ENCODE measurements at places on chromosomes 1 and 21.

DNA sequence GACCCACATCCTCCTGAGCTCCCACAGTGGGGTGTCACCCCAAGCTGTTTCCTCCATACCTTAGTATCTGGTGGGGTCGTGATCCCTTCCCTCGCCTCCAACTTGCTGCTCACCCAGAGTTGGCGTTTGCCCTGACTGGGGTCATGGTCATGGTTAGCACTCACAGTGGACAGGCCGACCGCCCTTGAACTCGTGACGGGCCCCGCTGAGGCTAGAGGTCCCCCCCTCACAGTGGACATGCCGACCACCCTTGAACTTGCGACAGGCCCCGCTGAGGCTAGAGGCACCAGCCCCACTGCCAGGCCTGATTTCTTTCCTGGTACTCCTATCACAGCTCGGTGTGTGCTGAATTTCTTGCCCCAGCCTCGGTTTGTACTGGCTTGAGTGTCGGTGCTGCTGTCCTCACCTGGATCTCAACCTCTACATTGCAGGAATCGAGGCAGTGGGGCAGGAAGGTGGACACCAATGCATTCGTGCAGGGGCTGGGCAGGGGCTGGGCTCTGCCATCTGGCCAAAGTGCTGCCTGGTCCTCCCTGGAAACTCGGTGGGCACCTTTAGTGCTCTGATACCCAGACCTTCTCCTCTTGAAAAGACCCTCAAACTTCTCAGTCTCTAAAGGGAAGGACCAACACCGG lies 37.5 kb upstream of the AJAP1 start:
- DNase-seq: no peak

- no peak for DNase-seq
These were observed 36.3 kb upstream of the RAP1GAP start for GRCh38 chr1:21705303-21705980.

GRCh38 chr1:6727535-6727934 lies 25.9 kb upstream of the DNAJC11 start:
- DNase-seq: no peak

GRCh38 chr1:245880754-245881403 lies 626.2 kb downstream of the SMYD3 start:
- DNase-seq: no peak

DNA sequence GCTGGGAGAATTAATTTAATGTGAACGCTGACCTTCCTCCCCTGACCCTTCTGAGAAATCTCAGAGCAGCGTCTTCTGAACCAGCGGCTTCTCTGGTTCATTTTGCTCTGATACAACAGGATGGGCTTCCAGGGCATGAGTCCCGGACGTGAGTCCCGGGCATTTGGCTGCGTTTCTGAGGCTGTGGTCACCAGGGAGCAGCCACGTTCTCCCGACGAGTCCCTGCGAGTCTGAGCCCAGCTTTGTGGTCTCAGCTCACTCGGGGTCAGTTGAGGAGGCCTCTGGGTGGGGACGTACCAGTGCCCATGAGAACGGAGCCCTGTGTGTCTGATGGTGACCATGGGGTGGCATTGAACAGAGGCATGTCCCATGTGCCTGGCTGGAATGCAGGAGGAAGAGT lies 17.7 kb upstream of the OBSCN start:
- no peak for DNase-seq

DNA sequence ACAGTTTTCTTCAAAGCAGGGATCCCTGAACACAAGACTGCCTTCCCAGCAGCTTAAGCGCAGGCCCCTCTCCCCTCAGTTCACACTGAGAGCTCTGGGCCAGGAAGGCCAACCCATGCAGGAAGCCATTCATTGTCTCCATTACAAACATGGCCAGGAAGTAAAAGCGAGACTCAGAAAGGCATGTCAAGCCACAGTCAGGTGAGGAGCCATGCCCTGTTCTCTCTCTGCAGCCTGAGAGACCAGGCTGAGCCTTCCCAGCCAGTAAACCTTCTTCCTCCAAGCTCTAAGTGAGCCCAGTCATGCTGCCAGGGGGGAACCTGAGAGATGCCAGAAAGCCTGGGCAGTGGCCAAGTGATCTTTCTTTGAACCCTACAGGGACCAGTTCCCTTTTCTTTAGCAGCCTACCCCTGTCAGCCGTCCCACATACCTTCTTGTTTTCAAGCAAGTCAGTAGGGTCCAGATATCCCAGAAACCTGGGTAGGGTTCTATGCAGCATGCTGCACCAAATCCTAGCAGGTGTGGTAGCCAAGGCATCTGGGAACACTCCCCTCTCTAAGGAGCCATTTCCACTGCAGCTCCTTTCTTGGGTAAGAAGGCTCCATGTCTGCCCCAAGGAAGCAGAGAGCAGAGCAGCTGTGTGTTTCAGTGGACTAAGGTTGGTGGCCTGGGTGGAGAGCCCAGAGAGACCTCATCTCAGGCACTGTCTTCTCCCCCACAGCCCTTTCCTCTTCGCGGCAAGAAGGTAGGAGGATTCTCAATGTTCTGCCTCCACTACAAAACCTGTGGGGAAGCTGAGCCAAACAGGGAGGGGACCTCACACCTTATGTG lies 977 bp downstream of the TRAF3IP3 start:
- DNase-seq: no peak

DNA sequence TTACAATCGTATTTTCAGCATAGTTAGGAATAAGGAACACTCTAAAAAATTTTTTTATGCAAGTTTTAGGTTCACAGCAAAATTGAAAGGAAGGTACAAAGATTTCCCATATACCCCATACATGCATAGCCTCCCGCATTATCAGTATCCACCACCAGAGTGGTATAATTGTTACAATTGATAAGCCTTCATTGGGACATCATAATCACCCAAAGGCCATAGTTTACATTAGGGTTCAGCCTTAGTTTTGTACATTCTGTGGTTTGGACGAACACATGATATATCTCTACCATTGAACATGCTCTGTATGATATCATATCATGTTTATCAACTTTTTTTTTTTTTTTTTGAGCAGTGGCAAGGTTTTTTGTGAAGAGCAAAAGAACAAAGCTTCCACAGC lies 180.0 kb downstream of the SDCCAG8 start:
- DNase-seq: no peak

- no peak for DNase-seq
These were observed 92.5 kb downstream of the DSCAM start for GRCh38 chr21:40754466-40754865.

- no peak for DNase-seq
These were observed 149.2 kb downstream of the PPIAL4G start for GRCh38 chr1:148333875-148334338.

- no peak for DNase-seq
These were observed 7.0 kb upstream of the USP24 start for GRCh38 chr1:55222152-55222551.

DNA sequence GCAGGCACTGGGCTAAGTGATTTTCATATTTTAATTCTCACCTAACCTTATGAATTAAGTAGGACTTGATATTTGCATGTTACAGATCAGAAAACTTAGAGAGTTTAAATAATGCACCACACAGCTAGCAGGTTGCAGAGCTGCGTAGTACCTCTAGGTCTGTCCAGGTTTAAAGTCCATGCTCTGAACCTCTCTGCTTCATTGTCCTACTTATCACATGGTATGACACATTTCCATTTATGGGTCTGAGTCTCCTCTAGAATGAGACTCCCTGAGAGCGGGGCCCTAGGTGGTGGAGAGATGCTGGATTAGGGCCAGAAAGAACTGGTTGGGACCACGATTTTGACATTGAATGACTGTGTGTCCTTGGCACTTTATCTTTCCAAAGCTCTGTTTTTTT lies 102.5 kb upstream of the USP24 start:
- DNase-seq: no peak

All from SW 1271 (cell line).